ENCODE measurements at places on chromosomes 6 and 20. TPM values are rescaled to one million over a fixed set of nuclear protein-coding genes. Genes with fewer than 3 reads are reported as not detected.

GRCh38 chr6:41692080-41692675 is 43.2 kb downstream of the TFEB start:
- no peak for DNase-seq

- no peak for DNase-seq
These were observed 10.7 kb downstream of the GNAS start for GRCh38 chr20:58863044-58863790.

DNA sequence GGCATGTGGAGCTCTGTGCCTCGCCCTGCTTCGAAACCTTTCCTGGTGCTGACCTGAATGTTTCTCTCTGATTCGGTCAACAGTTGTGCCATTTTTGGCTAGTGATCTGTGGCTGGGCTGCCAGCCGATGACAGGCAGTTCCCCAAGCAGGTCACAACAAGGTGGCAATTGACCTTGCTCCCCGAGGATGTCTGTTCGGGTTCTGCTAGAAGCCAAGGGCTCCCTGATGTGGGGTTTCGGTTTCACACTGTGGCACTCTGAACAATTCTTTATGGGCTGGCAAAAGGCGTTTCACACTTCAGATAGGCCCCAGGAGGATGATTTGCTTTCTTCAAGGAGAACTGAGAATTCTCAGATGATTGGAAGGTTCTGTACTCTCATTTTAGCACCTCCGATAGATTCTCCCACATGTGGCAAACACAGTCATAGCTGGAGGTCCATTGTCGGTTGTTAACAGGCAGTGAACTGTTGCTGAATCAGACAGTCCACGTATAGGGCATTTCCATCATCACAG is 135.6 kb downstream of the SLC24A3 start:
- DNase-seq: no peak

- DNase-seq: no peak
These were observed 132.5 kb upstream of the FOXA2 start for GRCh38 chr20:22716821-22717351.

SLC17A5 gene
- polyA plus RNA-seq: 3.4 TPM

DNA sequence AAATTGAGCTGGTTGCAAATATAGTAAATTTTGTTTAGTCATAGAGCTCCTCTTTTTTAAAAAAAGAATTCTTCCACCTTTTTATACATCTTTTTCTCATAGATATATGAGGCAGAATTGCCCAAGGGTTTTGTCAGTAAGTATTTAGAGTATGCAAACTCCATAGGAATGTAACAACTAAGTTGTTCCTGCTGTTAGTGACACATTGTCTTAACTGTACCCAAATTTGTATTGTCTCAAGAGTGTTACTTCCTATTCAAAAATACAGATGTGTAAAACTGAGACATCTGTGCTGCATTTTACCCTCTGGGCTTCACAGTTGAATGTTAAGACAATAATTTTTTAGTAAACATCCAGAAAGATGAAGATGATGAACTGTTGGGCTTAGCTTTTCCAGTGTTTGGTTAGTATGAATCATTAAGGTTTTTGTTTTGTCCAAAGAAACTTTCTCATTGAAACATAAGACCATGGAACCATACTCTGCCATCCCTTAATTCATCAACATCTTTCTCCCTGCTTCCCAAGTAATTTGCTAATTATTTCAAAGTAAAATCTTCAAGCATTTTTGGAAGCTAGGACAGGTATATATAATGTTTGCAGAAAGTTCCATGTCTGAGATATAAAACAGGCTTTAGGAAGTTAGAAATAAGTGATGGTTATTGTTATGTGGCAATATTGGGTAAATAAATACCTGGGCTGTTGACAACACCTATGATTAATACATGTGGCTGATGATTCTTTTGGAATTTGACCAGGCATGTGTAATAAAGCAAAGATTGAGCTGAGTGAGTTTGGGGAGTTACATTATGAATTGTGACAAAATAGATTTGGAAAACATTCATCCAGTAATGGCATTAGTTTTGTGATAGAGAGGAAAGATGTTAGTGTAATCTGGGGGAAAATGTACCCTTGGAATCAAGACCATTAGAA is 11.2 kb downstream of the OGFRL1 start:
- no peak for DNase-seq

DNA sequence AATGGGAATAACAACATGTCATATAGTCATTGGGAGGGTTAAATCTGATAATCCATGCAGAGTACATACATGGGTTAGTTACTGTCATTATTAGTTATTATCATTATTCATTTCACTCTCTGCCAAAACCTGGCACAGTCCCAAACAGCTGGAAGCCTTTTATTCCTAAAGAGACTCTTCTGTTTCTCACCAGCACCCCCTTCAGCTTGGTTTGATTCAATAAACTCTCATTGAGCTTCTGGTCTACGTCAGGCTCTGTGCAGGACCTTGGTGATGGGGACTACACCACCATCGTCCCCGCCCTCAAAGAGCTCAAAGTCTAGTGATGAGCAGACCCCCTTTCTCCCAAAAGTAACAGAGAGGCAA is 2.3 kb downstream of the KCNK15 start:
- DNase-seq: no peak

RBM24 gene
- polyA plus RNA-seq: 0.46 TPM

DNA sequence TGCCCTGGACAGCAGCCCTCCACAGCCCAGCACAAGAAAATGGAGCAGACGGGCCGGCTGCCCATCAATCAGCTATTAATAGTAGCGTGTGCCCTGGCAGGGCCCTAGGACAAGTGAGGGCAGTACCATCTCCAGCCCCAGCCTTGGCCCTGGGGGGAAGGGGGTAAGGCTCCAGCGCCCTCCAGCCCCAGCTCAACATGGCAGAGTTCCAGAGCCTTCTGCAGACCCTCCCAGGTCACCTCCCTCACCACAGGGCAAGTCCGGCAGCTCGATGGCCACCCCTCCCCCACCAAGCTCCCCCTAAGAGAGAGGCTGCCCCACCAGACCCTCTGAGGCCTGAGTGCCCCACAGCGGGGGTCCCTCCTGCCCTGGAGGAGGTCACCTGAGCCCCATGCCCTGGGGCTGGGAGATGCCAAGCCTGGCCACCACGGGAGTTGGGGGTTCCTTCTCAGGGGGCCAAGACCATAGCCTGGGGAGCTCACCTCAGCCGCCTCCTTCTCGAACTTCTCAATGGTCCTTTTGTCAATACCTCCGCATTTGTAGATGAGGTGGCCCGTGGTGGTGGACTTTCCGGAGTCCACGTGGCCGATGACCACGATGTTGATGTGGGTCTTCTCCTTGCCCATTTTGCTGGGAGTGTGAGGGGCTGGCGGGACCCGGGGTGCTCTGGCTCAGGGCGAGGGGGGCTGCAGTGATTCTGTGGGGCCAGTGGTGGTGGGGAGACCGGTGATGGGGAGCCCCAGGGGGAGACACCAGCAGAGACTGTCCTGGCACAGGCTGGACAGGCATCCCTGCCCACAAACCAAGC is 1.5 kb downstream of the EEF1A2 start:
- no peak for DNase-seq

CLDN20 gene
- polyA plus RNA-seq: not detected

- DNase-seq: no peak
These were observed 1370.4 kb downstream of the GRIK2 start for GRCh38 chr6:102763891-102764290.

PRPH2 gene
- 0.02 TPM for polyA plus RNA-seq

SLC12A5 gene
- polyA plus RNA-seq: 5.9 TPM

PHF20 gene
- polyA plus RNA-seq: 17.7 TPM

TFAP2B gene
- polyA plus RNA-seq: 0.63 TPM

- DNase-seq: peak; percentile 74
These were observed 13.1 kb upstream of the NT5DC1 start for GRCh38 chr6:116087437-116088027.

LGSN gene
- polyA plus RNA-seq: not detected

DNA sequence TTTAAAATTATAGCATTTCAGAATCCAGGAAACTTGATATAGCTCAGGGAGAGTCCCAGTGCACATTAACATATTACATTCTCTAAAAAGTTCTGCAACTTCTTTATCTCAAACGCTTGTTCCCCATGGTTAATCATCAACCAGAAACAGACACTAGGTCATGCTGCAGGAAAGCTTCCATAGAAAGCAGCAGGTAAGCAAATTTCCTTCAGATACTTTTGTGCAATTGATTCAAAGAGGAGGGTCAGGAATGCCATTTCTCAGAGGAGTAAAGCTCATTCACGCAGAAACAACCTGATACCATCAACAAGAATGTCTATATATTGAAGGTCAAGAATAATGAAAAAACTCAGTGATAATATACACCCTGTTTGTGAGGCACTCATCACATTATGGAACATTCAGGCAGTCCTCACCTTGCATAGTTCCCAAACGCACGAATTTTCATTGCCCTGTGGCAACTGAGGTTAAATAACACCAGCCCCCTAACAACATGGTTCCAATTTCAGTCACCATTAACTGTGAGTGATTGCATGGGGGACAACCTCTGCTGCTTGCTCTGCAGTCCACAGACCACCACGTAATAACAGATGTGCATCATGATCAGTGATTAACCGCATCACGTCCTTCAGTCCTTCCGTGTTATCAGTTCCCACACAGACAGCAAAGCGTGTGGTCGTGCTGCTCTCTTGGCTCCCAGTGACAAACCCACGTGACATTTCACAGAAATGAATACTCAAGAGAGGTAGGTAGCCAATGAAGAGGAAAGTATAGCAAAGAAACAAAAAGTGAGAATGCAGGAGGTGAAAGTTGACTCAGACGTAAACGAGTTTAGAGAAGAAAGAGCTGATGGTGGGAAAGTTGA is 95.7 kb downstream of the LY86 start:
- DNase-seq: no peak

FAM184A gene
- polyA plus RNA-seq: 0.07 TPM

- DNase-seq: no peak
These were observed 181.5 kb downstream of the FUT9 start for GRCh38 chr6:96197241-96197640.

WFDC12 gene
- 0.35 TPM for polyA plus RNA-seq

ADGB gene
- not detected for polyA plus RNA-seq

- DNase-seq: peak; percentile 29
These were observed 19.5 kb downstream of the NCOA3 start for GRCh38 chr20:47521059-47521808.

HLA-DRB1 gene
- polyA plus RNA-seq: 0.03 TPM

- DNase-seq: no peak
These were observed 3.7 kb downstream of the GRIK2 start for GRCh38 chr6:101397199-101397598.

DEFB126 gene
- polyA plus RNA-seq: not detected

DNA sequence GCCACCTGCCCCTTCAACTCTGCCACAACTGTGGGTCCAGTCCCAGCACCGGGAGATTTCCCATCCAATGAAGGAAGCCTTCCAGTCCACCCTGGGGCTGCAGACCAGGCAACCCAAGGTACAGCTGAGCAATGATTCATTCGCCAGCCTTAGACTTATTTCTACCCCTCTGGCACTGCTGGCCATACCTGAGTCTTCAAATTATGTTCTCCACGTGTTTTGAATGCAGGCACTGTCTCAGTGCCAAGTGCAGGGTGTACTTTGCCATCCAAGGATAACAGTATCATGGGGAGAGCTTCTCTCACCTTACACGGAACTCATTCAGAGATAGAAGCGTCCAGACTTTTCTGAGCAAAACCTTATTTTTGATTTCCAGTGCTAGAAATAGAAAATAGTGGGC is 175.6 kb downstream of the ZFP64 start:
- no peak for DNase-seq

MEI4 gene
- not detected for polyA plus RNA-seq

BTN1A1 gene
- not detected for polyA plus RNA-seq

WRNIP1 gene
- 48.0 TPM for polyA plus RNA-seq

- DNase-seq: no peak
These were observed 6.0 kb downstream of the PPIL6 start for GRCh38 chr6:109434456-109434855.

OPN5 gene
- not detected for polyA plus RNA-seq

GRCh38 chr20:34246126-34246626 is 5.0 kb downstream of the ASIP start:
- no peak for DNase-seq

- no peak for DNase-seq
These were observed 1.4 kb upstream of the DAAM2 start for GRCh38 chr6:39790772-39791171.

DNA sequence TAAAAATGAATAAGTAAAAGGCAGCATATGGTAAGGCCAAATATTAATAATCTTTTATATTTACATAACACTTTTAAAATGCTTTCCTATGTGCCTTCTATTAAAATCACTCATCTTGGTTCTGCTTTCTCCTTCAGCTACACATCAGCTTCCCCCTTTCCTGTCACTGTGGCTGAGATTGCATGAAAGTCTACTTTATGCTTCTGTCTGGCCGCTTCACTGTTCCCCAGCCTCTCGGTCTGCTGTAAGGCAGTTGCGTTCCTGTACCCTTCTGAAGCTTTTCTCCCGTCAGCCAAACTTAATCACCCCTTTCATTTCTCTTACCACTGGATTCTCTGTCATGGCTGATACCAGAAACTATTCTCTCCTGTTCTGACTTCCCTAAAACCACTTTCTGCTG is 34.6 kb downstream of the SOX4 start:
- DNase-seq: no peak

- DNase-seq: no peak
These were observed 39.7 kb downstream of the XRN2 start for GRCh38 chr20:21342656-21343345.

DNA sequence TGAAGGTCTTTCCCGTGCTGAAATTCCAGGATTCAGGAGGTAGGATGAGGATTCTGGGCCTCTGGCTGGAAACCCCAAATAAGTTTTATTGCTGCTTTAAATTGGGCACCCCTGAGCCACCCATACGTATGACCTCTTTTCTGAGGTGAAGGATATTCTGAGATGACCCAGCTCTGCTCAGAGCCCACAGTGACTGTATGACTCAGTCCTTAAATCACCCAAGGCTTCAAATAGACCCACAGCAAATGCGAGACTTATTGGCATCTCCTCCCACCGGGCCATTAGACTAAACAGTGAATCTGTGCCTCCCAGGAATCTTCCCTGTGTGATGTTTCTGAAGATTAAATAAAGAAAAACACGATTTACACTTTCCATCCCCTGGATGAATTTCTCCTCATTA is 9.5 kb downstream of the SIRPG start:
- no peak for DNase-seq

TPD52L1 gene
- 44.3 TPM for polyA plus RNA-seq

GRCh38 chr6:25431306-25431974 is 152.3 kb downstream of the CARMIL1 start:
- no peak for DNase-seq

- DNase-seq: no peak
These were observed 19.7 kb downstream of the PCK1 start for GRCh38 chr20:57580478-57581201.

- DNase-seq: no peak
These were observed 22.2 kb downstream of the RNF24 start for GRCh38 chr20:3993109-3993508.

All from foreskin keratinocyte (primary cell).